ENCODE measurements at places on chromosomes 3 and 15.

- DNase-seq: no peak
These were observed 102.7 kb downstream of the CDIN1 start for GRCh38 chr15:36682101-36682500.

DNA sequence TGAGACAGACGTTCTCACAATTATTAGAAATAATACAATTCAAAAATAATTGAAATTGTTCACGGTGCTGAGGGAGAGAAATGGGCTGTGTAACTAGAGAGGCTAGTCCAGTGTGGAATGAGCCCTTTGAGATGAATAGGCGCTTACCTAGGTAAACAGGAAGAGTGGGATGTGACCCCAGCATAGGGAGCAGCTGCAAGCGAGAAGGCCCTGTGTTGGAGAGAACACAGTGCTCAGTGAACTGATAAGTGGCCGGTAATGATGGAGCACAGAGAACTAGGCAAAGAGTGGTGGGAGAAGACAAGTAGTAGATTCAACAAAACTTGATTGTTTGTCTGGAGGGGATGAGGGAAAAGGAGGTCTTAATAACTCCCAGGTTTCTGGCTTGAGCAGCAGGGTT lies 103.9 kb downstream of the HCN4 start:
- DNase-seq: no peak

GRCh38 chr3:17088602-17089313 lies 204.0 kb downstream of the PLCL2 start:
- peak; percentile 34 for DNase-seq

DNA sequence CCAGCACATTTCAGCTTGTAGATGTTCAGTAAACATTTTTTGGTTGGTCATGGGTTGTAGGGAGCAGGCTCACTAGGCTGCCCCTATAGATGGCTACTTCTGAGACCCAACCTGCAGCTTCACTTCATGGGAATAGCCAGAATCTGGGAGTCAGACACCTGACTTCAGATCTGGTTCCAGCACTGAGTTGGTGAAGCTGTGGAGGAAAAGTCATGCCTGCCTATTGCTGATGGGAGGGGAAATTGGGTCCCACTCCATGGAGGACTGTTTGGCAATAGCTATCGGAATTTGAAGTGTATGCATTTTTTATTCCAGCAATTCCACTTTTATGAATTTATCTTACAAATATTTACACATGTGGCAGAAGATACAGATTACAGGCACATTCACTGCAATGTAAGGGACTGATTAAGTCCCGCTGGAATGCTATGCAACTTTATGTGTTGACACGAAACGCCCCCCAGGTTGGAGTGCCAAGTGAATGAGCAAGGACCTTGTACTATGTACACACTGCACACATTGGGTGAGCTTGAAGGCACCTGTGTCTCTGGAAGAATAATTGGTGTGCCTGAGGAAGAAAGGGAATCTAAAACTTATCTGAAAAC lies 7.8 kb upstream of the CCR1 start:
- no peak for DNase-seq

DNA sequence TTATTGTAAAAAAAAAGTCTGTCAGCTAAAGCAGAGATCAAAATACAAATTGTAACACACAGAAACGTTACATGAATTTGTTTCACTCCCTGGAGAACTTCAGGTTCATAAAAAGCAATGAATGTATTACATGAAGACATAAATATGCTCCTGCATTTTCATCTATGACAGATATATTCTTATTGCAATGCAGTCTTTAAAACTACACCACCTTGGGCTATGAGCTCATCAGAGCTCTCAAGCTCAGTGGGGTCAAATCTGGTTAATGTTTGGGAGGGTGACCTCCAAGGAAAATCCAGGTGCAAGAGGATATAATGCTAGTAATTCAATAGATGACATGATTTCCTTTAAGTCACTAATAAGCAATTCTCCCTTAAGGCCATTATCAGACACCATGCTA lies 606.8 kb downstream of the EPHA3 start:
- no peak for DNase-seq

DNA sequence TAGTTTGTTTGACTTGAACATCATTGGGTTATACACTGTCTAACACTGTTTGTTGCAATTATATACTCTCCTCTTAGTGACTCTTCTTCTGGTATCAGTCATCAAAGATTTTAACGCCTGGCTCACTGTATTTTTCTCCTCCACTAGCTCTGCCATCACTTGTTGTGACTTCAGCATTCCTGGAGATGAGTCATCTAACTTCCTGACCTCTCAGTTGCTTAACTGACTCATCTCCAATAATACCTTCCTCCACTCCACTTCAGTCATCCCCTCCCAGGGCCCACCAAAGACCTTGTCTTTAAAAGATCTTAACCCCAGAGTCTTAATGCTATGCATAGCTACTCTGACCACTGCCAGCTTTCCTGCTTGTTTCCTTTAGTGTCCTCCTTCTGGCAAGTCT lies 28.6 kb upstream of the CLSTN2 start:
- DNase-seq: no peak

DNA sequence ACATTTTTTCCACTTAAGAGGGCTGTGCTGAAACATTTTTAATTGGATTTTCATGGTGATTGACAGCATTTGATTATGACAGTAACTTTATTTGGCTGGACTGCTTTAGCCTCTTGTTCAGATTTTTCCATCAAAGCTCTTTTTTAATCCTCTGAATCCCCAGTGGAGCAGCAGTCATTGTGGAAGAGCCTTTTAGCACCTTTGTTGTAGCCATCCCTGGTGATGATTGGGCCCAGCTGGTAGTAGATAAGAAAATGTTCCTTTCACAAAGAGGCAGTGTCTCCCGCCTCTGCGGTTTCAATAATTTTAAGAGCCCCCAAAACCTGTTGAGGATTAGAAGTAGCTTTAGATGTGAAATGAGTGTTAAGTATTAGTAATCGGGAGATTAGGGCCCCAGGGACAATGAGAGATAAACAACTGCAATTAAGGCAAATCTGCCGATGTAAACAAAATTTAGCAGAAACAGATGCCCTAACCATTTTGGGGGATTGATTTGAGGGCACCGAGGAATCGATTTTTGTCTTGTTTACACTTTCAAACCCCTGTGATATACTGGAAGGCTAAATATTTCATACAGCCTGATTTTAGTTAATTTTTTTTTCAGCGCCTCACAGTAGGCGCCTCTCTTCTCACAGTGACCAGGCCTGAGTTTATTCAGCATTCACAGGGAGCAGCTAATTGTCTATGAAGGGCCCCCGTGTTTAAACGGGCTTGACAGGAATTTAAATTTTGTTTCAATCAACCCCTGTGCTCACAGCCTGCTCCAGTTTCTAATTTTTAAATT lies 43.2 kb upstream of the SKOR1 start:
- DNase-seq: no peak

GRCh38 chr3:141311170-141311495 lies 57.2 kb upstream of the ZBTB38 start:
- no peak for DNase-seq

DNA sequence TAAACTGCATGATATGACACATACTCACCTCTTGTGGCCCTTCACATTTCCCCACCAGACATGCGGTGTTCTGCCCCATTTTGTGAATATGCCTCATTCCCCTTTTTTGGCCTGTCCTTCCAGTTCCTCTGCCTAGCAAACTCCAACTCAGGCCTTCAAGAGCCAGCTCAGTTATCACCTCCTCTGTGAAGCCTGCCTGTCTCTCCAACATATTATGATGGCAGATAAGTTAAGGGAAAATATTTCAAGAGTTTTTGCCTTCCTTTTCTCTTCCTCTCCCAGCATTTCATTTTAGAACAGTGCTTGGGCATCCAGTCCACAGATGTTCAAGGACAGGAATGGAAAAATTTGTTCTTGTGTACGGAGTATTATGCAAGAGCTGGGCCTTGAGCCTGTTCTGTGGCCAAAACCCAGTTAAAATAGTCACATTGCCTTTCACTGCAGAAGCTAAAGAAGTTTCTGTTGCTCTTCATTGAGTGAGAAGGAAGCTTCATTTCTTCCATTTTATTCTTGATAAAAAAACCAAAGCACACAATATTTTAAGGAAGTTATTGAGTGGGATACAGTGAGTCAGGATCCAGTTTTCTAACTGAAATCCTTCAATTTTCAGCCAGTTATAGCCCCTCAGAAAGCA lies 192.0 kb downstream of the GHSR start:
- DNase-seq: no peak

DNA sequence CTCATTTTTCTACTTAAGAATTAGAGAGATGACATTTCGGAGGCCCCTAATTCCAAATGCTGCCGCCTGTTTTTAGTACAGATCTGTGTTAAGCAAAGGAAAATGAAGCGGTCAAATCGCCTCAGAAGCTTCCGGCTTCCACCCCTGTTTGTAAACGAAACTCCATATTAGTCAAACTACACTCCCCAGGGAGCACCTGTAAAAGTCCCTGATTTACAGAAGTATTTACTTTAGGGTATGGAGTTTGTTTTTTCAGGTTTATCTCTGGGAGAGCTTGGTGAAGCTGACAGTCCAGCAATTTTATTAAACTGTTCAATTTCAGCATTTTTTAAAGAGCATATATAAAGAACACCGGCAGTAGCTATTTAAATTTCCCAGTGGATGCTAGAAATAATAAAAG lies 319.8 kb downstream of the FHIT start:
- DNase-seq: no peak

GRCh38 chr3:100982710-100983109 lies 10.5 kb downstream of the ABI3BP start:
- DNase-seq: no peak

DNA sequence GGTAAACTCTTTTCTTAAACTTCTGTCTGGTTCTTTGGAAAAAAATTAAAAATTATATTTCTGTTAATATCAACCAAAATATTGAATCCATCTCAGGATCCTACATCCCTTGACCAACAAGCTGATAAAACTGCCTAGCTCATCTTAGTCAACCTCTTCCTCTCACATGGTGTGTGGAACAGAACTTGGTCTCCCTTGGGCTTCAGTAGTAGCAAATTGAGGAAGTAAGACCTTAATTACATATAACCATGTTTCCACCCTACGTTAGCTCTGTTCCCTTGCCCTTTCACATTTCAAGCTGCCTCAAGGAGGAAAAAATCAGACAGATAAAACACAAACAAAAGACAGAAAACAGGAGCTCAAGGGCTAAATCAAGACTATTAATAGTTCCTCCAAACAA lies 116.4 kb downstream of the GREM1 start:
- no peak for DNase-seq

GRCh38 chr3:196793246-196793645 lies 53.6 kb downstream of the PAK2 start:
- DNase-seq: no peak

- DNase-seq: no peak
These were observed 1.7 kb upstream of the OGG1 start for GRCh38 chr3:9748031-9748430.

DNA sequence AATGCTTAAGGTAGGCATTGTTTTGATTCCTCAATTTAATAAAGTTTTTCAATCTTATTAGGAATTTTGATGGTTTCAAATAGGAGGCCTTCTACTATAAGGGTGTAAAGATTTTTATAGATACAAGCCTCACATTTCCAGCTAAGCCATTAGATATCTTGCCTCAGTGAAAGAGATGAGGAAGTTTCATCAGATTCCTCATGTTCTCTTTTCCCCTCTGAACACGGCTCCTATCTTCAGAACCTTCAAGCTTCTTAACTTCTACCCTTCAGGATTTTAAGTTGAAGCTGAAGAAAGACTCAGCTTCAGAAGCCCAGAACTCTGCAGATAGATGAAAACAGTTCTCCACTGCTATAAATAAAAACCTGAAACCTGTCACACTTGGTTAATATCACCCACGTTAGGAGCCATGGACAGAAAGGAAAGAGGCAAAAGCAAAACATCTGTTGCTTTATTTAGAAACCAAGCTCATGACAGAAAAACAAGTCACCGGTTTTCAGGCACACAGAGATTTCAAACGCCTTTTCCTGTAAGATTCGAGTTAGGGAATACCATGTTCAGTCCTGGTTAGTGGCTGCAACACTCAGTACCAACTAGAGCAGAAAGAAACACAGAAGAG lies 82.2 kb upstream of the GOLGA8B start:
- no peak for DNase-seq

- DNase-seq: no peak
These were observed 197.1 kb upstream of the UBE2E1 start for GRCh38 chr3:23608650-23609049.

DNA sequence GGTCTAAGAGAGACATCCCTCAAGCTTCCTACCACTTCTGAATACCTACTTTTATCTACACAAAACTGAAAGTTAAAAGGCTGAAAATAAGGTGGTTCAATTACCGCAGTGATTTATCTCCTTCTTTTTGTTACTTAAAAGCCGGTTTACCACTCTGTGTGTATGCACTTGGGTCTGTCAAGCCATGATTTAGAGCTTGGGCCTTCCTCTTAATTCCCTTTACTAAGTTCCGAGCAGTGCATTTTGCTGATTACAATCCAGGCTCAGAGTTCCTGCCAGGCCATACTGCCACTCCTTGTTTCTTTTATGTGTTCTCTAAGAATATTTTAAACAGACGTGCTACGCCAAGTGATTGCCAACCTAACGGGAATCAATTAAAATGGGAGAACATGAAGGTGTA lies 16.5 kb downstream of the KCTD6 start:
- DNase-seq: no peak

DNA sequence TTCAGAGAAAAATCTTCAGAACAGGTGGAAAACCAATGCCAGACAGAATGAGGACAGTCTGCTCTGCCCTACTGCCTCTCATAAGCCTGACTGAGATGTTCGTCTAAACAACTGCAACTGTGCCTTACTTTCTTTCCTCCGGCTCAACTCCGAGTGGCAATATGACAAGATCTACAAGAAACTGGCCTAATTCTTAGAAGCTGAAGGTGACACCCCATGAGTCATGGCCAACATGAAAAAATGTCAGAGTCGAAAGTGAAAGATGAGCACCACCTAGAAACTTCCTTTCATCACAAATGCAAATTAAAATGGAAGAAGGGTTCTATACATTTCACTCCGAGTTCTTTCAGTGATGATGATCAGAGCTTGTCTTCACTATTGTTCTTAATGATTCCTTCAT lies 12.9 kb downstream of the PCYT1A start:
- DNase-seq: peak; percentile 48

- DNase-seq: no peak
These were observed 57.7 kb downstream of the MESD start for GRCh38 chr15:80931721-80932512.

GRCh38 chr3:172511783-172512762 lies 11.2 kb downstream of the TNFSF10 start:
- DNase-seq: peak; percentile 71

DNA sequence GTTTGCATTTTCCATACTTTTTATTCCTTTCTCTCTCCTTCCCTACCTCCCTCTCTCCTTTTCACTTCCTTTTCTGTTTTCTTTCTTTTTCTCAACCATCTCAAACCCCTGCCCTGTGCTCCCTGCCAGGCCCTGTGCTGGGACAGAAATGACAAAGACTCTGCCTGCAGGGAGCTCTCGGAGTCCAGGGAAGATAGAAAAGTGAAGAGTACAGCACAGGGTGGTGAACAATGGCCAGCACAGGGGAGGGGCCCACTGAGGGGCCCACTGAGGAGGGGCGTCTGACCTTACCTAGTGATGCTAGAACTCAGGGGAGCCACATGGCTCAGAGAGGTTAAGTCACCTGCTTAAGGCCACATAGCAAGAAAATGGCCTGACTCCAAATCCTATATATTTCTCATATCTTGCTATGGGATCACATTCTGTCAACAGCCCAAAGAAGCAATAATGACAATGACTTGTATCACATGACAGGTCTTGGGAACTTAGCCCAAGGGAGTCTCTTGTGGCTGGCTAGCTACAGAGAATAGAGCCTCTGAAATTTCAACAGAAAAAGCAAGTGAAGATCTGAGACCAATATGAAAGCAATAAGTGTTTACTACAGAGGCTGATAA lies 44.3 kb upstream of the ATP2B2 start:
- no peak for DNase-seq

All from activated naive CD8-positive, alpha-beta T cell treated with anti-CD3 and anti-CD28 coated beads, Interleukin-2, amount 50 U/mL, for 24 hours (primary cell).